ENCODE measurements at places on chromosomes 13 and 19. TPM values are rescaled to one million over a fixed set of nuclear protein-coding genes. Genes with fewer than 3 reads are reported as not detected.

ZNF614 gene
- 20.9 TPM for polyA plus RNA-seq

CYP2A6 gene
- polyA plus RNA-seq: 0.12 TPM

IFNL2 gene
- polyA plus RNA-seq: not detected

- no peak for DNase-seq
Measured at GRCh38 chr13:42875475-42876269, 94.3 kb downstream of the FAM216B start.

PGLYRP2 gene
- polyA plus RNA-seq: not detected

- DNase-seq: no peak
Measured at GRCh38 chr13:25068810-25069209, 27.1 kb upstream of the PABPC3 start.

- no peak for DNase-seq
Measured at GRCh38 chr19:47107953-47108746, 5.4 kb downstream of the ZC3H4 start.

DNA sequence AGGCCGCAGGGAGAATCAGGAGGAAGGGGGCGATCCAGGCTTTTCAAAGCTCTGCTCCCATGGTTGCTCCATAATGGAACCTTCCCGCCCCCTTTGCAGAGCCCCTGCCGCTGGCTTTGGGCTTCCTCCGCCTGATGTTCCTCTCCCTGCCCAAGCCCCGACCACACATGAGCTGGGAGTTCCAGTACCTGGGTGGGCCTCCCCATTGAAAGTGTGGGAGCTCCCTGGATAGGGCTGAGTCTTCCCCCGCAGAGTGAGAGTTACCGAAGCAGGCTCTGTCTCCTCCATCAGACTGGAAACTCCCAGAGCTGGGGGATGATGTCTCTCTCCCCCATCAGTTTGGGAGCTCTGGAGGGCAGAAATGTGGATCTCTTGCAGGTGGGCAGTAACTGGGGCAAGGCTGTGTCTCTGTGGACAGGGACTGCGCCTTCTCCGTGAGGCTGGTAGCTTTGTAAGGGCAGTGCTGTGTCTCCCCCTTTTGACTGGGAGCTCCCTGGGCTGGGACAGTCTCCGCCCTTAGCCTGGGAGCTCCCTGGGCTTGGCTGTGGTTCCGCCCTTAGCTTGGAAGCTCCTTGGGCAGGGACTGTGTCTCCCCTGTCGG lies 722 bp downstream of the DCAF15 start:
- DNase-seq: no peak

GRCh38 chr19:11288349-11288748 lies 7.6 kb upstream of the TSPAN16 start:
- DNase-seq: no peak

ZNF132 gene
- 11.9 TPM for polyA plus RNA-seq

DNA sequence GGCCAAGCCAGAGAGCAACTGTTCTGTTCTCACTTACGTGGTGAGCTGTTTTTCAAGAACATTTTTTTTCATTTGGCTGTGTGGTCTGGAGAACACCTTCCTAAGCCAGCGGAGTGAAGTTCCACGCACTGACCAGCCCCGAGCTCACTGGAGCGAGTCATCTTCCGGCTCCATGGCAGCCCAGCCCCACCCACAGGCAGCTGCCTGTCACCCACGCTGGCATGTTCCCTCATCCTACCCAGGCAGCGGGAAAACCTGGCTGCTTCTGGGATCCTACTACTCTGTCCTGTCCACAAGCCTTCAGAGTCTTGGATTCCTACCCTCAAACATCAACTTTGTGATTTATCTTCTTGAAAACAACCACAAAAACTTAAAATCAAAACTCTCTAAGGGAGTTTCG lies 76.2 kb downstream of the GGACT start:
- no peak for DNase-seq
